Left kidney (tissue), 8 donors: ENCODE measurements at places on chromosomes 2 and 18. TPM values are rescaled to one million over a fixed set of nuclear protein-coding genes. Genes with fewer than 3 reads are reported as not detected.

GRCh38 chr2:219142329-219142728, 18.3 kb downstream of the NHEJ1 start:
- DNase-seq: no peak

The C2orf78 gene
- polyA plus RNA-seq: not detected

- no peak for DNase-seq
These were observed 238.4 kb downstream of the AFF3 start for GRCh38 chr2:99903981-99904380.

- no peak for DNase-seq
These were observed 367.9 kb downstream of the MTX2 start for GRCh38 chr2:176637142-176637485.

The GCKR gene
- 0.10 TPM for polyA plus RNA-seq

- peak; percentile 34 for DNase-seq
These were observed 21.5 kb upstream of the ZNF532 start for GRCh38 chr18:58842978-58843687.

- DNase-seq: no peak
These were observed 50.6 kb upstream of the STPG4 start for GRCh38 chr2:47205576-47206141.

GRCh38 chr2:134123332-134123731, 130.5 kb upstream of the MGAT5 start:
- DNase-seq: no peak
